ENCODE measurements at places on chromosomes 16 and 17.
A peak's percentile ranks its signal among the peaks of the same experiment; 100 is the strongest.

- DNase-seq, result no peak
Observed at GRCh38 chr16:68197250-68197649, 38.7 kb downstream of the ESRP2 start.

DNA sequence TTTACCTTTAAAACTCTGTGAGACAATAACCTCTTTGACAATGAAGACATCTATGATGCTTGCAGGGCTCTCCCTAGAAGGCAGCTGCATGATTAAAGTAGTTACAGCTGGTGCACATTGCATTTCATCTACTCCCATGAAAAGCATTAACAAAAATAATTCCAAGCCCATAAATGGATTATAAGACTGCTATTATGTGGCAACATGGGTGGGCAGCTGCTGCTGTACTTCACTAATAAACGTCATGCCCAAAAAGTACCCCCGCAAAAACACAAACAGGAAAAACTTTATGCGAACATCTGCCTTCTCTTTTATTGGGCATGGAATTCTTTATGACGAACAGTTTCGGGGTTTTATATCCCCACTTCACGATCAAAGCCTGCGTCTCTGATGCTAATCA lies 224.9 kb downstream of the CA10 start:
- DNase-seq, result peak; percentile 87

- peak; percentile 18 for DNase-seq
Observed at GRCh38 chr16:54325616-54326265, 39.2 kb upstream of the IRX3 start.

- no peak for DNase-seq
Observed at GRCh38 chr16:89944773-89945172, 3.8 kb upstream of the DEF8 start.

GRCh38 chr17:76515274-76515949 lies 14.2 kb upstream of the RHBDF2 start:
- DNase-seq, result peak; percentile 15

DNA sequence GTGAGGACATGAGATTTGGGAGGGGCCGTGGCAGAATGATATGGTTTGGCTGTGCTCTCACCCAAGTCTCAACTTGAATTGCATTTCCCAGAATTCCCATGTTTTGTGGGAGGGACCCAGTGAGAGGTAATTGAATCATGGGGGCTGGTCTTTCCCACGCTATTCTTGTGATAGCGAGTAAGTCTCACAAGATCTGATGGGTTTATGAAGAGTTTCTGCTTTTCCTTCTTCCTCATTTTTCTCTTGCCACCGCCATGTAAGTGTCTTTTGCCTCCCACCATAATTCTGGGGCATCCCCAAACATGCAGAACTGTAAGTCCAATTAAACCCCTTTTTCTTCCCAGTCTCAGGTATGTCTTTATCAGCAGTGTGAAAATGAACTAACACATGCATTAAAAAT lies 40.6 kb downstream of the CCT6B start:
- no peak for DNase-seq

GRCh38 chr17:39745335-39746144 lies 7.8 kb downstream of the GRB7 start:
- no peak for DNase-seq

DNA sequence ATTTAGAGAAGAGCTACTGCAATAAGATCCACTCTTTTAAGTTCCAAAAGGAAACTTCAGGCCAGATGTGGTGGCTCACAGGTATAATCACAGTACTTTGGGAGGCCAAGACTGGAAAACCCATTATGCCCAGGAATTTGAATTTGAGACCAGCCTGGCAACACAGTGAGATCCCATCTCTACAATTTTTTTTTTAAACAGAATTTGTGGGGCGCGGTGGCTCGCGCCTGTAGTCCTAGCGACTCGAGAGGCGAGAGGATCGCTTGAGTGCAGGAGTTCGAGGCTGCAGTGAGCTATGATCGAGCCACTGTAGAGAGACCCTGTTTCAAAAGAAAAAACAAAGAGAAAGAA lies 793 bp downstream of the COG7 start:
- DNase-seq, result no peak

GRCh38 chr17:43645765-43646481 lies 15.8 kb downstream of the MEOX1 start:
- peak; percentile 77 for DNase-seq

- DNase-seq, result peak; percentile 40
Observed at GRCh38 chr16:30659507-30660423, 1.5 kb downstream of the FBRS start.

- DNase-seq, result no peak
Observed at GRCh38 chr16:81861503-81861902, 82.4 kb downstream of the PLCG2 start.

DNA sequence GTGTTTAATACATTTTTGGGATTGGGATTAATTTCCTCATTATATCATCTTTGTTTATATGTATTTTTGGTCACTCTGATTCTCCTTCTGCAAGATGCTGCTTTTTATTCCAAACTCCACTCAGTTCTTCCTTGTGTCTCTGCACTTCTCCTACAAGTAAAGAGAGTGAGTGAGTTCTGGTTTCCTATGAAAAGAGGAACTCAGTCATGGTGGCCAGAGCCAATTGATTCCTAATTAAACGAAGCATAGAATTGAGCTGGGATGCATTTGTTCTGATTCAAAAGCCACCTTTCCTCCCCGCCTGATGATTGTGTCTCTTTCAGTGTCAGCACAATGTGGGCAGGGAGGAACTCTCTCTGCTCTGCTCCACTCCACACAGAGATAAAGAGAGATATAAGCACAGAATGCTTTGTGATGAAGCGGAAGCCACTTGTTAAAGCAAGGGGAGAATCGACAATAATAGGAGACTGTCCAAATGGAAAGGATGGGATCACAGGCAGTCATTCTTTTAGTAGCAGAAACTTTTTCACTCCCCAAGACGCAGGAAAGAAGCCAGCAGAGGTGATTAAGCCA lies 121.3 kb upstream of the GOT2 start:
- DNase-seq, result no peak

Data from tongue (tissue), 3 donors.